ENCODE measurements at places on chromosomes 4 and X. TPM values are rescaled to one million over a fixed set of nuclear protein-coding genes. Genes with fewer than 3 reads are reported as not detected.

GRCh38 chr4:176034499-176034898 is 31.1 kb upstream of the WDR17 start:
- DNase-seq: no peak

DNA sequence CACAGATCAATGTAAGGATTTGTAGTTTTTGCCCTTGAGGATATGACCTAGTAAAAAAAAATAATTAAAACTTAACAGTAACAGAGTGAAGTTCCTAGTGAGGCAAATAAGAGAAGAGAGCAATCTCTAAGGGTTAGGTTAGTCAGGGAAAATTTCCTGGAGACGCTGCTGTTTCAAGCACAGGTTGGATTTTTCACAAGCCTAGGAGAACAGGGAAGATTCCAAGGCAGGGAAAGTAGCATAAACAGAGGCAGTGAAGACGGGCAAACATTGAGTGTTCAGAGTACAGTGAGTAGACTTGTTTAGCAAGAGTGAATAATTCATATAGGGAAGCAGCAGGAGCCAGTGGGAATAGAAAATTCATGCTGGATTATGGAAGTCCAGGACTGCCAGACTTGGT is 212.8 kb downstream of the SPANXN3 start:
- no peak for DNase-seq

- DNase-seq: no peak
Measured at GRCh38 chrX:12007881-12008280, 130.4 kb upstream of the FRMPD4 start.

DNA sequence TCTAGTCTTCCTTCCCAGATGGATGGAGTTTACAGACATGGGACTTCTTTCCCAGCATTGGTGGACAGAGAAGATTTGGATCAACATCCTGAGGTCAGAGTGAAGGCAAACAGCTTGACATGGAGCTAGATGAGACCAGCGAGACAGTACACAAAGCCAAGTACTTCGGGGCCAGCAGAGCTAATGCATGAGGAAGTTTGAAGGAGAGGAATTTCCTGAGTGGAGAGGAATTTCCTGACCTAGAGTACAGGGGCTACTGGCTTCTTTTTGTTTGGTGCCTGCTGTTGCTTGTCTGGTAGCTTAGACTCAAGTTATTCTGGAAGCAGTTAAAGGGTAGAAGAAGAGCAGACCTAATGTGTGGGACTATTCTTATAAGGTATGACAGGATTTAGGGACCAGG is 69.1 kb upstream of the EOLA2 start:
- no peak for DNase-seq

DNA sequence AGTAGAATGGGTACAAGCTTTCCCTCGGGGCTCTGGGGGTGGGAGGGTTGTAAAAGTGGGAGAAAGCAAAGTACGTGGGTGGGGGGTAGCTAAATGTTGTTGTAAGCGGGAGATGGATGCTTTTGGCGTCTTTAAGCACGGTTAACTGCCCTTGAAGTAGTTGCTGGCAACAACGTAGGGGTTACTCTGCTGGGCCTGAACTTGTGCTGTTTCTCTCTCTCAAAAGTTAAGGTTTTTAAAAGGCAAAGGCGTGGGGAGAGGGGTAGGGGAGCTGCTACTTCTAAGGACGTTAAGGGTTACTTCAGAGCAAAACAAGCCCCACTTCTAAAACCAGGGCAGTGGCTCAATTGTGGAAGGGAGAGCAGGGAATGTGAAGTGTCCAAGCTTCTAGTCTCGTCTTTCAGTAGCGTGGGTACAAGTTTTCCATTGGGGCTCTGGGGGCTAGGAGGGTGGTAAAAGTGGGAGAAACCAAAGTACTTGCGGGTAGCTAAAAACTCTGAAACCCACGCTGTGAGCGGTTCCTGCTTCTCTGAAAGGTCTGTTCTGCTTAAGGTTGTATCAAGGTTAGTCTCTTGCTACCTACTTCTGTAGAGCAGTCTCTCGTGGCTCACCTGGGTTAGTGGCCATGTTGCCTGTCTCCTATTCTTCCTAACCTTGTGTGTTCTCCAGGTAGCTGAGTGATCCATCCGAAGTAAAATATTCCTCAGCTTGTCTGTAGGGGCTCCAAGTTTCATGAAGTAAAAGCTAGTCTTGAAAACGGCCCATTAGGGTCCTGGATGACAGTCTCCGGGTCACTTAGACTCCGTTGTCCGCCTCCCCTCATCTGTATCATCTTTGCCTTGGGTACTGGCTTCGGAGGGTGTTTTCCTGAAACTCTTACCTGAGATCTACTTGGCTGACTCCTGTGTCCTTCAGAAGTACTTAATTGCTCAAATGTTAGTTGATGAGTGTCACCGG is 1.7 kb upstream of the WDR1 start:
- no peak for DNase-seq

DNA sequence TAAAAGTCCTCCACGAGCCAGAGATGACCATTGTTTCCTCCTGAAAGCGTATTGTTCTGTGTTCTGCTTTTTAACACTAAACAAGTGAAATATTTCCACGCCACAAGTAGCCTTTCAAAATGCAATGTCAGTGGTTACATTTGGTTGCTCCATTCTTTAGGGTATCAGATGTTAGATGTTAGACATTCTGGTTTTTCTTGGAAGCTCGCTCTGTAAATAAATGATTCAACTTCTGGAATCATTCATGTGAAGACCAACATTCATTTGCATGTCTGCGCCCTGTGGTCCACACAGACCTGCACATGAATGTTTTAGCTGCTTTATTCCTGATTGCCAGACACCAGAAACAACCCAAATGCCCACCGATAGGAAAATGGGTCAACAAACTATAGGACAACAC is 38.0 kb upstream of the HELT start:
- DNase-seq: no peak

DNA sequence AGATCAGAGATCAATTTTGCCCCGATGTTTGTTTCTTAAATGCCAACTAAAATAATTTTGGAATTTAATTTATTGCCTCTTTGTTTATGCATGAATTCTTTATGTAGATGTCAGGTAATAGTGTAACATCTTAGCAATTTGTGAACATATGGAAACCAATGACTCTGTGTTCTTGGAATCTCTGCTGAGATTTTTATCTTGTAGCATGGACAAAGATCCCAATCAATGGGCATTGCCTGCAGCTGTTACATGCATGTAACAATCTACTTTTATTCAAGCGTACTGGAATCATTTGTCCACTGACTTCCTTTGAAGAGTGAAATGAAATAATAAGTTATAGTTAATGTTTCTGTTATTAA is 61.6 kb upstream of the ARSJ start:
- DNase-seq: no peak

ALAS2 gene
- 164 TPM for total RNA-seq

SNCA gene
- total RNA-seq: 109 TPM

TCP11X2 gene
- not detected for total RNA-seq

IGSF1 gene
- 6.4 TPM for total RNA-seq

FGF16 gene
- total RNA-seq: 0.49 TPM

MAGEE2 gene
- not detected for total RNA-seq

PPBP gene
- total RNA-seq: 12.4 TPM
